Tibial nerve (tissue), 4 donors: ENCODE measurements at places on chromosomes 7 and 10.

DNA sequence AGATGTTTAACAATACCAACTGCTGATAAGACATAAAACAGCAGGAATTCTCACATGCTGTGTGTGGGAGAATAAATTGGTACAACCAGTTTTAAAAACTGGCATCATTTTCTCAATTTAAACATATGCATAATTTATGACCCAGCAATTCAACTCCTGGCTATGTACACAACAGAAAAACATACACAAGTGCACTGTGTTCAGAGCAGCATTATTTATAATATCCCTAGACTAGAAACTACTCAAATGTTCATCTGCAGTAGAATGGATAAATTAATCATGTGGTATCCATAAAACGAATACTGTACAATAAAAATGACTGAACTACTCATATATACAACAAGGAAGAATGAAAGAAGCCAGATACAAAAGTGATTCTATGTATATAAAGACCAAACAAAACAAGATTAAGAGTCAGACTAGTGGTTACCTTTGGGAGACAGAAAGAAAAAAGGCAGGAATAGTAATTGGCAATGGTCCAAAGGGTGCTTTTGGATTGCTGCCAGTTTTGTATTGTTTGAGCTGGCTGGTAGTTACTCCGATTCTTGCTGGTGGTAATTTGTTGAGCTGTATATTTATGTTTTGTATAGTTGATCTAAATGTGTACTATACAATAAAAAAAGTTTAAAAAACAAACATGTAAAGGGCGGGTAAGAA is 306.0 kb downstream of the TFEC start:
- no peaks in the 10 kb centered on the region for H3K36me3 ChIP-seq
- no peak for DNase-seq
- H3K4me3 ChIP-seq: no peak overlapping the region
- H3K27ac ChIP-seq: no peak overlapping the region

DNA sequence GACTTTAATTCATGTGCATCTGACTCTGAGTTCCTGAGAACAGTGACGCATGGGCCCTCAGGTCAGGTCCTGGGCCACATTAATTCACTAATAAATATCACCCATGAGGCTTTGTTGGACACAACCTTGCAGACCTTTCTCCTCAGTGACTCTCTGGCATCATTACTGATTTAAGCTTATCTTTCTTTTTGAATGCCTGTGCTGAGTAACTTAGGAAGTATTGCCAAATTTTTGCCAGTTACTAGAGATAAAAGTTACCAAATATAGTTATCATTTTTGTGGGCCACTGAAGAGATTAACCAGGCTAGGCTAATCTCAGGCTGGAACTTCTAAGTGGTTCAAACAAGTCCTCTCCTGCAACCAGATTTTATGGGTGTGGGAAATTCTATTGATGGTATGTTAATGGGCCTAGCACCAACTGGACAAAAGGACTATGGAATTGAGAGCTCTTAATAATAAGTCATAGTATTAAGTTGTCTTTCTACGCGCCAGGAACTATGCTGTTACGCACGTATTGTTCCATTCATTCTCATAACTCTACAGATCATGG is 28.8 kb upstream of the PRTFDC1 start:
- H3K4me3 ChIP-seq: no peak overlapping the region
- H3K36me3 ChIP-seq: no peaks in the 10 kb centered on the region
- no peak for DNase-seq
- H3K27me3 ChIP-seq: no peaks in the 10 kb centered on the region
- no peak overlapping the region for H3K27ac ChIP-seq

DNA sequence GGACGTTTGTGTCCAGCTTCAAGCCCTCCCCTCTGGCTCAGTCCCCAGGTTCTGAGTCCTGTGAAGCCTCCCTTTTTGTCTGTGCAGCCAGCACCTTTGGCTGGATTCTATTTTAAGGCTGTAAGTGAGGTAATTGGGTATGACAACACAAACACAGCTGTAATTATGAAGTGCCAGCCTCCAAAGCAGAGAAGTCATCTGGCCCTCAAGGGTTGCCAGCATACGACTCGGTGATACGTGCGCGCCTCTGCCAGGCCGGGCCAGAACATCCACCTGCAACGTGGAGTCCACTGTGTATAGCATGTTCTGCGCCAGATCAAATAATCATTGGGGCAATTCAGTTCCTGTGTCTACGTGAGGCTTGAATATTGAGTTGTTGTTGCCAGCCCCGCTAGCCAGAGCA is 6.7 kb upstream of the FAM180A start:
- H3K27ac ChIP-seq: no peak overlapping the region
- no peak for DNase-seq
- H3K36me3 ChIP-seq: no peaks in the 10 kb centered on the region
- no peaks in the 10 kb centered on the region for H3K4me1 ChIP-seq
- no peaks in the 10 kb centered on the region for H3K27me3 ChIP-seq
- no peak overlapping the region for H3K4me3 ChIP-seq

GRCh38 chr7:30143748-30144251 is 9.0 kb downstream of the MTURN start:
- peaks cover 4% of the 10 kb centered on the region for H3K4me1 ChIP-seq
- no peak overlapping the region for H3K4me3 ChIP-seq
- no peak overlapping the region for H3K27ac ChIP-seq
- no peak for DNase-seq
- H3K27me3 ChIP-seq: no peaks in the 10 kb centered on the region

- DNase-seq: no peak
- no peaks in the 10 kb centered on the region for H3K4me1 ChIP-seq
- no peaks in the 10 kb centered on the region for H3K27me3 ChIP-seq
- H3K4me3 ChIP-seq: no peak overlapping the region
- no peak overlapping the region for H3K27ac ChIP-seq
Measured at GRCh38 chr10:61503051-61503450, 49.9 kb upstream of the TMEM26 start.

DNA sequence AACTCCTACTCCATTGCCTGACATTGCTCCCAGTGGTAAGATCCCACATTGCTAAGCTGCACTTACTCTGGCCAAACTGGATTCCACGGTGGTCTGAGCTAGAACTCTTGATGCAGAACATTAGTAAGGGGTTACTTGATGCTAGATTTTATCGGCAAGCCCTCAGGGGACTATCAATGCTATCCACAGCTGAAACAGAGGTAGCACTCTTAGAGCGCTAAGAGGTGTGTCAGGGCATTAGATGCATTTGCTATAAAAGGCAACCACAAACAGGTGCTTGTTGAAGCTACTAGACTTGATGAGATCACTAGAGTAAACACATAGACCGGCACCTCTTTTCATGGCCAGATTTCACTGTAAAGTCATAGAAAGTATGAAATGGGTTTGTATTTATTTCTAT is 116.3 kb downstream of the MDFIC start:
- no peak overlapping the region for H3K4me3 ChIP-seq
- no peaks in the 10 kb centered on the region for H3K27me3 ChIP-seq
- no peaks in the 10 kb centered on the region for H3K4me1 ChIP-seq
- H3K36me3 ChIP-seq: no peaks in the 10 kb centered on the region
- no peak overlapping the region for H3K27ac ChIP-seq

DNA sequence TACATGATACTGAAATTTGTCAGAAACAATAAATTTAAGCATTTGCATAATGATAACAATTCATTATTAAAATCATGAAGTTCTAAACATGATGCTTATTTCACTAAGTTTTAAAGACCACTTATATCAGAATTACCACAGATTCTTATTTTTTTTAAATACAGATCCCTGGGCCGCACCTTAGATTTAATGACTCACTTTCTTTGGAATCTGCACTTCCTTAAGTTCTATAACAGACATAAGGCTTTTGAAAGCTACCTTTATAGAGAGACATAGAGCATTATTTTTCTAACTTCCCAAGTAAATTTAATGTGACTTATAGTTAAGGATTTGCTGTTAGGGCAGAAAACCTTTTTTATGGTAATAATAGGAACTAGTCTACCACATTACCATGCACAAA is 214.9 kb downstream of the IPMK start:
- no peaks in the 10 kb centered on the region for H3K4me1 ChIP-seq
- no peaks in the 10 kb centered on the region for H3K27me3 ChIP-seq
- H3K4me3 ChIP-seq: no peak overlapping the region
- H3K36me3 ChIP-seq: no peaks in the 10 kb centered on the region
- no peak for DNase-seq
